ENCODE measurements at places on chromosomes 6 and 20.

GRCh38 chr6:91141346-91141745 is 554.5 kb upstream of the MAP3K7 start:
- no peak for DNase-seq

DNA sequence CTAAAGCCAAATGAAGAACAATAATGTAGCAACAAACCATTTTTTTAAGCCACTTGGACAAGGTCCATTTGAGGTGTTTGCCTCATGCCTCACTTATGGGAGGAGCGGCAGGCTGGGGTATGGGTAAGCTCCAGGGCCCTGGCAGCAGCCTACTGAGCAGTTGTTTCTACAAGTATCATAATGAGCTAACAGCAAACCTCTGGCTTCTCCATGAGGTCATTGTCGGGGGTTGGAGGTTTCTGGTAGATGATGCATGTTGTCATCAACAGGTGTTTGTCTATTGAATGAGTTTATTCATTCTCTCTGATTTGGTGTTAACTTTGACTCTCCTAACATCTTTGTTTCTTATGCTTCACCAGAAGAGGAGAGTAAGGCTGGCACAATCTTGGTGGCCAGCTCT is 150.7 kb downstream of the TBC1D7 start:
- no peak for DNase-seq

DNA sequence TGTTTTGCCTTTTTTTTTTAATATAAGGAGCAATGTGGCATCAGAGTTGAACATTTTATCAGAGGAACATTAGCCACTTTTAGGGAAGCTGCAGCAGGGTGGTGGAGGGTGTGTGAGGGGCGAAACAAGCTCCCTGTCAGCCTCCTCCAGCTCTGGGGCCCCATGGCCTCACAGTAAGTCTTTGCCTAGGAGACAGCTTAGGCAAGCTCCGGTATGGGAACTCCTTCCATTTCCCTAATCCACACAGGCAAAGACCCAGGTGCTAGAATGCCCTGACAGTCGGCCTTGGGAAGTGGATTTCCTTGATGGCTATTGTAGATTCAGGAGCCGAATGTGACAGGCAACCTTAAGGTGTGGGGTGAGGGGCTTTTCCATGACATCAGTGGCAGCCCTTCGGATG is 862 bp downstream of the PRND start:
- no peak for DNase-seq

DNA sequence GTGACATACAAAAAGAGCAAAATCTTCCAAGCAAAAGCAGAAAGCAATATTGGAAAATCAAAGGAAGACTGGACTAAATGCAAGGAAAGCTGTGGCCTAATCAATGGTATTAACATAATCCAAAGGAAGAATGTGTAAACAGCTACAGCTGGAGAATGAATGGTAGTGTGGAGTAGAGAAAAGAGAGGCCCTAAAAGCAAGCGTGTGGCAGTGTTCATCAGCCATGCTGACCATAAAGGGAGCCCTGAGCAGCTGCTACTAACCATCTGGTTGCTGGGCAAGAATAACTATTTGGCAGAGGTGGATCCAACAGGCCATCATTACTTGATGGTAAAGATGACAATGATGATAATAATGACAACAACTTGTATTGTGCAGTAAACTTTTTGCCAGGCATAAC is 148.5 kb upstream of the BEND6 start:
- DNase-seq, result no peak
